Myocyte (in vitro differentiated cells): ENCODE measurements at places on chromosomes 6 and 20. TPM values are rescaled to one million over a fixed set of nuclear protein-coding genes. Genes with fewer than 3 reads are reported as not detected.

DNA sequence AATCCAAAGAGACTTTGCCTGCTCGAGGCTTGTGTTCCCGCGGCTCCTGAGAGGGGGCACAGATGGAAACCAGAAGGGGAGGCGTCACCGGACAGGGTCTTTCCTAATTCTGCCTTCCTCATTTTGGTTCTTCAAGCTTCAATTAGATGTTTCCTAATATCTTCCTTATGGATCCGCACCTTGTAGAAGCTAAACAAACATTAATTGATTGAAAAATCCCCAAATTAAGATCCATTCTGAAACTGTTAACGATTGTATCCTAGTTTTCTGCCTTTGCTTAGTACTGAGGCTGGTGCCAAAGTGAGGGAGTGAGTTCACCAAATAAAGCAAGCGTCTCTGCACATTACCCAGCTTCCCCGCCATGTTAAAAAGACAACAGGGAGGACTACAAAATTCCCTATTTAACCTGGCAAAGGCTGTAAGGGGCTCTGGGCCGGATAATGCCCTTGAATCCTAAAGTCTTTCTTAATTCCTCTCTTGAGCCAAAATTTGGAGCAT lies 123.2 kb downstream of the GPX5 start:
- no peak for DNase-seq

The SLC12A5 gene
- not detected in 2 replicates for total RNA-seq

- peak; percentile 43 for DNase-seq
Observed at GRCh38 chr6:31907158-31907813, 5.4 kb upstream of the ZBTB12 start.

DNA sequence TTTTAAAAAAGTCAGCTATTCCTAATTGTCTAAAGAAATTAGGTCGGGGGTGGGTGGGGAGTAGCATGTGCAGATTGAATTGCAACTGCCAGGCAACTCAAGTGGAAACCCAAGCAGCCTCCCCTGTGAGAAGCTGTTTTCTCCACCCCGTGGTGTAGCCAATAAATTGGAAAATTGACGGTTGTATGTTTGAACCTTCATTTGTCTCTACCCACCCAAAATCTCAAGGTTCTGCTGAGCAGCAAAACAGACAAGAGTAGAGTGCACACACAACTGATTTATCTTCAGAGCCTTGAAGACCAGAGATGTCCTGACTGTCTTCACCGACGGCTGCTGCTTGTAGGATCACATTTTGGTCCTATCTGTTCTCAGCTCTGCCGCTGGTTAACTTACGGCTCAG lies 88.5 kb downstream of the DTD1 start:
- no peak for DNase-seq

- DNase-seq = no peak
Observed at GRCh38 chr6:157974967-157975366, 6.7 kb upstream of the SYNJ2 start.

- DNase-seq = no peak
Observed at GRCh38 chr6:4994741-4995140, 9.1 kb downstream of the RPP40 start.

DNA sequence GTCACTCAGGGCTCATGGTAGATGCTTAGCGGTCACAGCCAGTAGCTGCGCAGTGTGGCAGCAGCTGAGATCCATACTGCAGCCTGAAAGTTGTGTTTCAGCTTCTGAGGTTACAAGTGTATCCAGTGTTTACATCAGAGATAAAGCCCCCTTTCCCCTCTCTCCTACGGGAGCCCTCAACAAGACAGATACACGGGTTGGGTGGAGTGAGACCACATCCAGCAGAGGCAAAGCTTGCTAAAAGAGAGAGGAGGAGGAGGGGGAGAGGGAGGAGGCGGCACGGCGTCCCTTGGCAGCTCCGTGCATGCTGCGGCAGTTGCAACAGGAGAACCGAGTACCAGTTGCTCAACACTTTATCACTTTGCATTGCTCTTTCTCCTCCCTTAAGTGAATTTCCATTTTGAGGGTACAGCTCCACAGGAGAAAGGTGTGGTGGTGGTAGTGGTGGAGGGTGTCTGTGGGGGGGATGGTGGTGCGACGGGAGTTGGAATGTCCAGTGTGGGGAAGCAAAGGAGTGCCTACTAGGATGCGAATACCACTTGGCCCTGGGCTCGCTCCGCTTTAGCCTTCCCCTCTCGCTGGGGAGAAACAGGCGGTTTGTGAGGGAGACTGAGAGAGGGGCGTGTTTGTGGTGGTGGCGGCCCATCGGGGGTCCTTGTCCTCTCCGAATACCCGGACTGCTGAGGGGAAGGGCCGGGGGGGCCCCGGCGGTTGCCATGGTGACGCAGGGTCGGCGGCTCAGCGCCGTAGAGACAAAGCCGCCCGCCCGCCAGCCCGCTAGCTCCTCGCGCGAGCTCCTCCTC lies 405 bp upstream of the RNF182 start:
- DNase-seq = peak; percentile 38

DNA sequence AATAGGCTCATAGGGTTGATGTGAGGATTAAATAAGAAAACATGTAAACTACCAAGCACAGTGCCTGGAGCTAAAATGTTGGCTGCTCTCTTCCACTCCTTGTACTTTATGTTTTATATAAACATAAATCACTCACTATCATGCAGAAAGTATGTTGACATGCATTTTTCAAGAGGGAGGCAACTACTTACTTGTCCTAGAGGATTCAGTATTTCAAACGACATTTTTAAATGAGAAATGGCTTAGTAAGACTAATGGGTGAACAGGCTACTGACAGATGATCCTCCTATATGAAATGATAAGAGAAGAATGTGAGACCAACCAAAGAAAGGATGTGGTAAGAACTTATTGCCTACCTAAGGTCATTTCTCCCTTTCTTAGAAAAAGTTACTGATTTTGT lies 21.0 kb downstream of the LATS1 start:
- no peak for DNase-seq

DNA sequence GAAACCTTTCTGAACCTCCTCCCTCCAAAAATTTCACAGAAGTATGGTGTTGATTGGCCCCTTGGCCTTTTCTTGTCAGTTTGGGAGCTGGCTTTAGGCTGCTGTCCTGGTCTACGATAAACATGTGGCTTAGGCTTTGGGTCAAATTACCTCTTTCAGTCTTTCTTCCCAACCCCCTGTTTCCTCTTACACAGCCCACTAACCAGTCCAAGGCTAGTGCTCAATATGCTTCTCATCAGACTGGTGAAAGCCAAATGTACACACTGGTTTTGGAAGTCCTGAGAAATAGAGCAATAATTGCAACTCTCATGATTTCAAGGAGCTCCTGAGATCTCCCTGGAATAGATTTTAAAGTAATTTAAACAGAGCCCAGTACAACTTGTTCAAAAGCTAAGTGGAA lies 933.7 kb upstream of the GJE1 start:
- peak; percentile 2 for DNase-seq

DNA sequence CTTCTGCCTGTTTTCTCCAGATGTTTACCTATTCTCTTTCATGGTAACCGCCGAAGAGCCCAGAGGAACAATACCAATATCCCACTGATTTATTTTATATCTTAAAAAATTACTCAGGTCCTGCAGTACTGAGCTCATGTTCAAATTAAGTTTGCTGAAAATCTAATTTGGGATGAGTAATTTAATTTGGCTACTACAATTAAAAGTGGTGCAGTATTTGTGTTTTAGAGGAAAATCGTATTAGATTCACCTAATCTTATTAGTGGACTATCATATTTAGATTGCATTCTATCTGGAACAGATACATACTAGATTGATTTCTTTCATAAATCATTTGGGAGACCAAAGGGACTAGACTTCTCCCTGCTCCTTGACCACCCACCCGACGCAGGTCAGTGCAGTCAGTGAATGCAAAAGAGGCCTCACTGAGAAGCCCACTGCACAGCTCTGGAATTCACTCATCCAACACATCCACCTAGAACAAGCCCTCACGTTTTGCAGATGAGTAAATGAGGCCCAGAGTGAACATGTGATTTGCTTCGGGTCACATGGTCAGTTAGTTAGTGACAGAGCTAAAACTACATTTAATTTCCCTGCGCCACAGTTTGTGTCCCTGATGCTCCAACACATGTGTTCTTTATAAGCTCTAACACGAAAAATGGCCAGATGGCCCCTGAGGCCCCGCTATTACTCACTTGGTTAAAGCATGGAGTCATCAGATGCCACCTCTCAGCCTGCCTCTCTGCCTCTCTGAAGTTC lies 101.8 kb downstream of the TRERF1 start:
- DNase-seq = no peak

- DNase-seq = no peak
Observed at GRCh38 chr6:143562143-143562542, 50.6 kb upstream of the FUCA2 start.

DNA sequence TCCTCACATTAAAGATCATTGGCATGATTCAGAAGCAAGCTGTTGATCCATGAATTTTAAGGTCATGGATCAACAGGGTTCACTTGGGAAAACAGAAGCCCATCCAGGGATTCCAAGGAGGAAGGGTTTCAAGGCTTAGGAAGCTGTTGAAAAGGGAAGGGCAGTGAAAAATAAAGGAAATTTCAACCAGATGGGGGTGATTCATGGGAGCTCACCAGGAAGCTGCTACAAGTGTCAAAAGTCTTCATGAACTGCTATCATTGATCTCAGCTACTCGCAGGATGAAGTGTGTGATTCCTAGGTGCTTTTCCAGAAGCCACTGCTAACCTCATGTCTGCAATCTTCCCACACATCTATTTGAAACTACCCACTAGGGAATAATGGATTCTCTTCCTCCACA lies 26.2 kb downstream of the ADTRP start:
- DNase-seq = no peak

DNA sequence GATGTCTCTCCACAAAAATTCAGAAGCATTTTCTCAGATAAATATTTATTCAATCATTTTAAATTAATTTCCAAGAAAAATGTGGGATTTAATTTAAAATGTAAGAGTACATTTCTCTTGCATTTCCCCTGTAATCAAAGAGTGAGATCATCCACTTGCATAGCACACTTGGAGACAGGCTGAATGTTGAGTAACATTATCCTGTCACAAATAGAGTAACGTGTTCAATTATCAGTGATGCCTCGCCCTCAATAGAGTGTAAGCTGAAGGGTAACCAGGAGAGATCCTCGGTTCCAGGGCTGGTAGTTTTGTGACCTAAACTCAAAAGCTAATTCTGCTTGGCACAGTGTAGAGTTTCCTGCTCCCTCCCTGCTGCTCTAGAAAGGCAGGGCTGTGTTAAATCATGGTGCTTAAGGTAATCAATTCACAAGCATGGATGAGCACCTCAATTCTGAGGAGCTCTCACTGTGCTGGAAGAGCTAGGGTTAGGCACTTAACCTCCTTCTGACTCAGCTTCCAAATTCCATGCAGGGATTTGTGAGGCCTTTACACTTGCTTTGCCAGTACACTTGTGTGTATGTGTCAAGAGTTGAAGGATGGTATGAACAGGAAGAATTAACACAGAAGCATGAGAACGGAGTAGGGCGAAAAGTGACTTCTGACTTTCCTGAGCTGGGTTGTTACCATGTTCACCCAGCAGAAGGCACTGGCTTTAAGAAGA lies 56.6 kb downstream of the MMUT start:
- DNase-seq = no peak

DNA sequence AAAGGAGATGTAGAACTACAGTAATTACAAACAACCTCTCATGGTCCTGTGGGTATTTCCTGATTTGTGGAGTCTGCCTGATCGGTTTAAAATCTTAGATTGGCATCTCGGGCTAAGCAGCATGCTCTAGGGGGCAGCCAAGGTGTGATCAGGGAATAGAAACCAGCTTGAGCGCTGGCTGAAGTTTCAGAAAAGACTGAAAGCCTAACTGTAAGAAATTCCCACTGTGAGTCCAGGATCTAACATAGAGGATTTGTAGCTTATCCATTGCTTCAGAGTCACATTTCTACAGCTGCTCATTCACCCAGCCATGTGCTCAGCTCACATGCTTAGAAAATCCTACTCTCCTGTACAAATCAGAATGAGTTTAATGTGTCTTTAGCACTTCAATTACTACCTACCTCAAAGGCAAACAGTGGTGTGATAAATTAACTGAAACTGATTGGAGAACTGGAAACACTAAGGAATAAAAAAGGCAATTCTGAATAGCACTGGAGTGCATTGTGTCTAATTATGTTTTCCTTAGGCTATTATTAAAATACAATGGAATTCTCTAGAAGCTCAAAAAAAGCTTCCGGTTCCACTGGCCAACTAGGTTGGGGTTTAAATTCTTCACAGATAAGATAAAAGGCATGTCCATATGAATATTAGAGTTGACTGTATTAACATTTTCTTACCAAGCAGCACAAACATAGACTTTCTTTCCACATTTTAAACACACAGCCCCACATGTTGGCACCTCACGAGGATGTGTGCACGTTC lies 73.8 kb upstream of the MPC1 start:
- peak; percentile 33 for DNase-seq

GRCh38 chr6:93081901-93082300 lies 337.5 kb downstream of the EPHA7 start:
- DNase-seq = no peak

DNA sequence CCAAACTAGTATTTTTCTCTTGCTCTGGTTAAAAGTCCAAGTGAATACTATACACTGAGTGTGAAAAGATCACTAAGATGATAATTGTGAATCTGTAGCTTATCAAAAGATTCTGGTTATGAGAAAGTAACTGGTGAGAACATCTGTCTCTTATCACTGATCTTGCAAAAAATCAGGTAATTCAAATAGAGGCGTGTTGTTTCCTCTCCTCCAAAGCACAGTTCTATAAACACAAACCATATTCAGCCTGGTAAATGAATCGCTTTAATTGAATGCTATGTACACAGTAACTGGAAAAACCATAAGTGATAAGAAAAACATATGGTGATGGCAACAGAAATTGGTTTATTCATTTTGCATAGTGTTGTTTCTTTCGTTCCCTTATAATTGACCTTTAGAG lies 161.0 kb downstream of the RALGAPA2 start:
- DNase-seq = no peak

The RAB32 gene
- 36.7 and 43.3 TPM in 2 replicates for total RNA-seq

DNA sequence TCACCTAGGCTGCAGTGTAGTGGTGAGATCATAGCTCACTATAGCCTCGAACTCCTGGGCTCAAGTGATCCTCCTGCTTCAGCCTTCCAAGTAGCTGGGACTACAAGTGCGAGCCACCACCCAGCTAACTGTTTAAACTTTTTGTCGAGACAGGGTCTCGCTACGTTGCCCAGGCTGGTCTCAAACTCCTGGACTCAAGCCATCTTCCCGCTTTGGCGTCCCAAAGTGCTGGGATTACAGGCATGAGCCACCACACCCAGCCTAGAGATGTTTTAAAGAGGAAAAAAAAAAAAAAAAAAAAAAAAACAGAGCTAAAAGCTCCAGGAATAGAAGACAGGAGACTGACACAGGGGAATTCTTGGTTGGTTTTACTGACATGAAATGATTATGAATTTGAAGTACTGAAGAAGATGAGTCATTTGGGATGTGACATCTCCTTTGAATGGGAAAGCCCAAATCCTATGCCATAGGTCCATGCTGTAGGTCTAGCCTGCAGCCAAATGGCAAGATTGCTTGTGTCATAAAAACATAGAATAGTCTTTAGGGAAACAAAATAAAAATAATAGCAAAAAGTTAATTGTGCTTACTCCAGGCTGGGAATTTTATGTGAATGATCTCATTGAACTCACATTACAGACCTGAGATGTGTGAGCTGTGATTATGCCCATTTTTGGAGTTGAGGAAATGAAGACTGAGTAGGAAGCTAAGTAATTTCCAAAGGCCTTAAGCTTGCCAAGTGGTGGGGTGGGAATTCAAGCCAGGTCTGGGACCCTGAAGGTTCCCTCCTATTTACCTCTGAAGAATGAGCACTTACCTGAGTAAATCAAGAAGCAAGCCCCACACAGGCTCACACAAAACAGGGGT lies 24.3 kb upstream of the NHSL1 start:
- DNase-seq = no peak
